Calu3 (cell line): ENCODE measurements at places on chromosomes 2 and 18.

DNA sequence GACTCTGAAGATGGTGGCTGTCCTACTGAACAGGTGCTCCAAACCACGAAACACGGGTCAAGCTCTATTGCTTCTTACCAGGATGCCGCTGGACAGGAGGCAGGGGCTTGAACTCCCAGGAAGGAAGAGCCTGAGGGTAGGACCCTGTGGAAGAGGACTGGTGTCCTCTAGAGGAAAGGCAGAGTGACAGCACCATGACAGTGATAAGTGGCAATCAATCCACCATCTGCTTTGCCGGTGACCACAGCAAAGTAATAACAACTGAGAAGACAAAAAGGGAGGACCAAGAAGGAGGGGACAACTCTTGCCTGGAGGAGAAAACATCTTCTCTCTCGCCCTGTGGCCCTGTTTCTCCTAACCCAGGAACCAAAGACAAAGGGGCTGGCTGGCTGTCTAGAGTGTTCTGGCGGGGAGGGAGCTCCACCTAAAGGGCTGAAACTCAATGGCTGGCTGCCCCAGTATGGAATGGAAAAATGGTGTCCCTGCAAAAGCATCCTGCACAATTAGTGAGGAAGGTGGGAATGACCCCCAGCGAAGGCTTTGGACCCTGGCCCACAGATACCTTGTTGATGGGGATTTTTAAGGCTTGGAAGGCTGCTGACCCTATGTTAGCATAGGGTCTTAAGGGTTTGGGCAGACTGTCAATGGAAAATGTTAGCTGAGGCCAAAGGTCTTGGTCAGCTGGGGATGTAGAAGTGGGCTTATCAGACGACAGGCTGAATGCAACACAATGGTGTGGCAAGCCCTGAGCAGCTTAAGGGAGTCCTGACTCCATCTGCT lies 35.4 kb downstream of the PROC start:
- DNase-seq = no peak

- no peak for DNase-seq
These were observed 1209.3 kb upstream of the CHAC2 start for GRCh38 chr2:52558265-52558664.

DNA sequence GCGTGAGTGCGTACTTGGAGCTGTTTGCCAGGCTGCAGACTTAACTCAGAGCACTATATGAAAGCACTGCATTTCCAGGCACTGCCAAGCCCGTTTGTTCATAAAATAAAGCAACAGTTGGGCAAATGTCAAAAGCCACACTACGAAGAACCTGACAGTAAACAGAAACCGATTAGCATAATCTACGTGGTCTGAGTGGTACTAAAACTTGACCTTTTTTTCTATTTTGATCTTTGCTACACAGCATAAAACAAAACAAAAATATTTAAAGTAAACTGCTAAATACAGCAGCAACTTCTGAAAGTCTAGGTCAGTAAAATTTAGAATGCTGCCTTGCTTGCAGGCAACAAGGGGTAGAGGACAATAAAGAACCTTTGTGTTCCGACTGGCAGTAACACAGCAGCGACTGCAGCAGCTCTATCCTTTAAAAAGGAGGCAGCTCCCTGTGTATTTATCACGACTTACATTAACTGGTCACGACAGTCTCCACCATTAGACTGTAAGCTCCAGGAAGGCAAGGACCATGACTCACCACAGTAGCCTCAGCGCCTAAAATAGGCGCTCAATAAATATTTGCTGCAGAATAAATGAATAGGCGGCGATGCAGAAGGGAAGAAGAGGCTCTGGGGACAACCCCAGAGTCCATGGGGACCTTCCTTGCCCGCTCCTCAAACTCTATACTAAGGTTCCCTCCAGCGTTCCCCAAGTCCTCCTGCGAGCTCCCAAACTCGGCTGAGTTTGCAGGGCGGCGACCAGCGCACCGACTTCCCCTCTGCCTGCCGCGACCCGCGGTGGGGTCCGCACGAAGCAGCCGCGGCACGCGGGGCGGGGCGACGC lies 902 bp downstream of the SS18 start:
- DNase-seq = no peak

GRCh38 chr2:227219312-227220105 lies 55.1 kb downstream of the COL4A3 start:
- no peak for DNase-seq

DNA sequence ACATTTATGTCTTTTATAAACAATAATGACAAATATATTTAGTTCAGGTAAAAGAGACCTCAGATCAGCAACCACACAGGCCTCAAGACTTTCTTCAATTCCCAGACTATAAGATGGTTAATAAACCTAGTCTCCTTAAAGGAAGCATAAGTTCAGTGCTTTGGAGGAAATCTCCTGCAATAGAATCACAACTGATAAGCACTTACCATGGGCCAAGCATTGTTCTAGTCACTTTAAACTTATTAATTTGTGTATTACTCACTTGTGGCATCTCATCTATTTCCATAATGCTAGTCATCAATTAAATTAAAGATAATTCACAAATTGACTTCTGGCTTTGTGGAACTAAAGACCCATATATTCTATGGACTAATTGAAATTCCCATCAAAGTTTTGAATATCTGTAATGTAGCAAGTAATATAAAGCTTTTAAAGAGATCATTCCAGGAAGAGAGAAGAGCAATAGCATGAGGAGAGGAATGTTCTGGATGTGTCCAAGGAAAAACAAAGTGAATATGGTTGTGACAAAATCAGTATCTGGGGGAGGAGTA lies 42.2 kb downstream of the COL3A1 start:
- DNase-seq = no peak

DNA sequence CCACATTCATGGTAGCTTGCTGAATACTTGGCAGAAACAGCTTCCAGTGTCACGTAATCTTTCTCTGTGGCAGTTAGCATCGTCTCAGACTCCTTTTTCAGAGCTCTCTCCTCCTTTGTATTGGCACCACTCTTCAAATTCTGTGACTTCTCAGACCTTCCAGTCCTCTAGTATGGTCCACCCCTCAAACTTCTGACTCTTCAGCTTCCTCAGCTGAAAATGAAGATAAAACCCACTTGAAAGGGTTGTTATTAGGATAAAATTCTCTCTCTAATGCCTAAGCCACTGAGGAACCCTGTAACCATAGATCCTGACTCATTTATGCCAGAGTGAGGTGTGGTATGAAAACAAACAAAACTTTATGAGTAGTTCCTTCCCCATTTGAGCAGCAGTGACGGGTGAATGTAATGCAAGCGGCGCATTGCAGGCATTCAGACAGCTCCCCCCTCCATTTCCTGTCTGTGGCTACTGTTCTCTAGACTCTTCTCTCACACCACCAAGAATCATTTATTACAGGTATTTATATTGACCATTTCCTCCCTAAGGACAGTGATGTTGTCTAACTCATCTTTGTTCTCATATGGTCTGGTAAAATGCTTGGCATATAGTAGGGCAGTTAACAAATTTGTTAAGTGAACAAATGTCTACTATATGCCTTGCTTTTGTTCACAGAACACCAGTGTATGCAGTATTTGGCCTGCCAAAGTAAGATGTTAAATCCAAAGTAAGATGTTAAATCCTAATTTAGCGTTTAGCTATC lies 35.3 kb downstream of the GALNT1 start:
- DNase-seq = peak; percentile 71

DNA sequence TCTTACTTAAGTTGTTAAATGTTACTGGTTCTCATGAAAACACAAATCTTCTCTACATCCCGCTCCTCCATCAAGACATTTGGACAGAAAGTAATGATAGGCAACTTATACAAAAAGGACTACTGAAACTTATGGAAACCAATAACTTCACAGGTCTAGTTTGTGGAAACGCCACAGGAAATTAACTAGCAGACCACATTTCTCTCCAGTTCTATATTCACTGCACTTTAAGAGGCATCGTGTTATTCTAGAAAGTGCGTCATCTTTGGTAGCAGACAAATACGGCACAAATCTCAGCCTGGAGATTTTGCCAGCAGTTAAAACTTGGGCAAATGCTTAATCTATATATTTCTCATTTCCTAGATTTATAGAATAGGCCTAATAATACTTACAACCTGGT lies 164.3 kb downstream of the EPHA4 start:
- DNase-seq = no peak

GRCh38 chr2:176637142-176637485 lies 367.9 kb downstream of the MTX2 start:
- no peak for DNase-seq

DNA sequence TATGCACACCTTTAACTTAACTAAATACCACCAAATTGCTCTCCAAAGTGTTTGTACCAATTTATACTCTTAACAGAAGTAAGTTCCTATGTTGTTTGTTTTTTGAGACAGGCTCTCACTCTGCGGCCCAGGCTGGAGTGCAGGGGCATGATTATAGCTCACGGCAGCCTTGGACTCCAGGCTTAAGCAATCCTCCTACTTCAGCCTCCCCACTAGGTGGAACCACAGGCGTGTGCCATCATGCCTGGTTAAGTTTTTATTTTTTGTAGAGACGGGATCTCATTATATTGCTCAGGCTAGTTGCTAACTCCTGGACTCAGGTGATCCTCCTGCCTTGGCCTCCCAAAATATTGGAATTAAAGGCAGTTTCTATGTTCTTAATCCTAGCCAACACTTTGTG lies 13.1 kb upstream of the NAB1 start:
- DNase-seq = peak; percentile 58

- DNase-seq = peak; percentile 26
These were observed 32.8 kb downstream of the FAM124B start for GRCh38 chr2:224369028-224369632.

DNA sequence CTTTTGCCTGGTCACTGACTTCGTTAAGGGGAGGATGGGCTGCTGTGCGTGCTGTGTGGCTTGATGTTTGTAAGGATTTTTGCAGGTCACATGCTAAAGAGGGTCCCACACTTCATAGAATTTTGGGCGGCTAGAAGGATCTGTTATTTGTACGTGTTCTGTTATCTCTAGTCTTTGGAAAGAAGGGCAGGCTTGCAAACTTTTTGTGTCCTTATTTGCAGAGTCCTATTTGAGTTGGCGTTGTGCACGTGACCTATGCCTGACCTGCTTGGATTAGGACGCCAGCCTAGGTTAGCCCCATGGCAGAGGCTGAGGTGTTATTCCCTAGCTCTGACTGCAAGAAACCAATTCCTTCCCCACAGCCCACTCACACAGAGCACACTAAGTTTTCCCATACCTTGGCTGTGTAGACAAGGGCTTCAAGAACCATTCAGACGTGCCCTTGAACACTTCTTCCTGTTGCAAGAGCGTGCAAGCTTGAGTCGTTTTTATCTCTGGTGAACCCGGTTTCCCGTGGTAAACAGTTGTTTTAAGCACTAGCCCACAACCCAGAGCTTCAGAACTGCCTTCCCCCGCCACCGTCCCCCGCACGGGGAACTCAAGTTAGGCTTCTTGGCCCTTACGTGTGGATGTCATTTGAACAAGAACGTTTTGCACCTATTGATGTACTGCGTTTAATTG lies 94.6 kb downstream of the LDLRAD4 start:
- no peak for DNase-seq

- no peak for DNase-seq
These were observed 42.5 kb downstream of the PTPRM start for GRCh38 chr18:7609617-7610016.
